ENCODE measurements at places on chromosomes 5 and 9. TPM values are rescaled to one million over a fixed set of nuclear protein-coding genes. Genes with fewer than 3 reads are reported as not detected.

FOXD1 gene
- total RNA-seq = 7.6 TPM

KCNMB1 gene
- not detected for total RNA-seq

FGF18 gene
- 0.29 TPM for total RNA-seq

PELO gene
- total RNA-seq = 21.1 TPM
